ENCODE measurements at places on chromosomes 7 and 10.

- no peak for DNase-seq
Observed at GRCh38 chr7:29995652-29996051, 6.1 kb upstream of the SCRN1 start.

GRCh38 chr7:48742079-48742798 is 182.1 kb upstream of the CDC14C start:
- no peak for DNase-seq

DNA sequence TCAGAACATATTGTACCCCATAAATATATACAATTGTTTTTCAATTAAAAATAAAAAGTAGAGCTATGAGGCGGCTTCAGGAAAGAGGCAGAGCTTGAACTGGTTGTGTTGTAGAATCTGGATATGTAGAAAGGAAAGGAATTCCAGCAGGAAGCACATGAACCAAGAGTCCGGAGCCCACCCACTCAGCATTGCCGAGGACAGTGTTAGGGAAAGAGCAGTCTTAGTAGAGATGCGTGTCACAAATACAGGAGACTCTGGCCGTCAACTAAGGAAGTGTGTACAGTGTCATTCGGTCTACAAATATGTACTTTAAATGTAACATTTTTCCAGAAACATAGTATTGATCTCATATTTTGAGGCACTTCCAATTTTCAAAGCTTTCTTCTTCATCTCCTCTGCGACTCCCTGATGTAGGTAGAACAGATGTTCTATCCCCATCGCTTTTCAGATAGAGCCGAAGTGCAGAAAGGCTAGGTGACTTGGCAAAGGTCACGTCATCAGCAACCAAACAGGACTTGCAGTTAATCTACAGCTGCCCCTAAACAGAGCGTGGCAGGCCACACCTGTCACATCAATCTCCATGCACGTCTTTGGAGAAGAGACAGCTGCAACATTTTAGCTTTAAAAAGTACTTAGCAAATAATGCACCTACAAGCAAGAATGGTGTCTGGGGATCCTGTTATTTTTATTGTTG is 25.3 kb upstream of the GJD4 start:
- DNase-seq = no peak

DNA sequence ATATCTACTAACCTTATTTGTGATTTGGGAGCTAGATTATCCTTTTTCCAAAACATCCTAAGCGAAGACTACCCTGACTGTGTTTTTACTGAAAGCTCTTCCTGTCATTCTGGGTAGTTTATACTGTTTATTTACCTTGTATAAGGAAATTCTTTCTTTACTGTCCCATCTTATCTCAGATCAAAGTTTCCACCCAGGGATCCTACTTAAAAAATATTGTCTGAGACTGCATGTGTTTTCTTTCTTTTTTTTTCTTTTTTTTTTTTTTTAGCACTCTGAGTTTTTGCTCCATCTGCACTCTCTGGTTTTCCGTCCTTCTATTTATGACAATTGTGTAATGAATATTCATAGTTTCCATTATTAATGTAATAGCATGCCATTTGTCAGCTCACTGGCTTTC is 26.5 kb downstream of the CDK14 start:
- no peak for DNase-seq

DNA sequence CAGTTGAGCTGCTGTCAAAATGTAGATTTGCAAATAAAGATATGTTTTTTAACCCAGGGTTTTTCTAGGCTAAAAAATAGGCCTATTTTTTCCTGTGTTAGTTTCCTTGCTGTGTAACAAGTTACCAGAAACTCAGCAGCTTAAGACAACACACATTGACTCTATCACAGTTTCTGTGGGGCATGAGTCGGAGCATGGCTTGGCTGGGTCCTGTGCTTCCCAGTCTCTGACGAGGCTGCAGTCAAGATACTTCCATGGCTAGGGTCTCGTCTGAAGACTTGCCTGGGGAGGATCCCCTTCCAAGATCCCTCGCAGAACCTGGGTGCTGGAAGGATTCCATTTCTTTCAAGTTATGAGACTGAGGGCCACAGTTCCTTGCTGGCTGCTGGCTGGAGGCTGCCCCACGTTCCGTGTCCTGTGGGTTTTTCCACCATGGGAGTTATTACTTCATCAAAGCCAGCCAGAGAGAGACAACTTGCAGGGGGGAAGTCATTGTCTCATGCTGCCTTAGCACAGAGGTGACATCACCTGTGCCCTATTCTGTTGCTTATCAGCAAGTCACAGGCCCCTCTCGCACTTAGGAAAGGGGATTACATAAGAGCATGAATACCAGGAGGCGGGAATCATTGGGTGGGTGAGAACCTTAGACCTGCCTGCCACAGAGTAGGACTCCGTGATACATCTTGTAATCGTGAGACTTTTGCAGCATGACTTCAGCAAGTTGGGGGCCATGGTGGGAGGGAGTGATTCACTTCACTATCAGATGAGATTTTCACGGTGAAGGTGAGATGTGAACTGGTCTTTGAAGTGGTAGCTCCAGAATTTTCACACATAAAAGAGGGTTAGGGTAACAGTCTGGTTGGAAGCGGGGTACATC is 77.9 kb downstream of the CCNY start:
- DNase-seq = peak; percentile 34

DNA sequence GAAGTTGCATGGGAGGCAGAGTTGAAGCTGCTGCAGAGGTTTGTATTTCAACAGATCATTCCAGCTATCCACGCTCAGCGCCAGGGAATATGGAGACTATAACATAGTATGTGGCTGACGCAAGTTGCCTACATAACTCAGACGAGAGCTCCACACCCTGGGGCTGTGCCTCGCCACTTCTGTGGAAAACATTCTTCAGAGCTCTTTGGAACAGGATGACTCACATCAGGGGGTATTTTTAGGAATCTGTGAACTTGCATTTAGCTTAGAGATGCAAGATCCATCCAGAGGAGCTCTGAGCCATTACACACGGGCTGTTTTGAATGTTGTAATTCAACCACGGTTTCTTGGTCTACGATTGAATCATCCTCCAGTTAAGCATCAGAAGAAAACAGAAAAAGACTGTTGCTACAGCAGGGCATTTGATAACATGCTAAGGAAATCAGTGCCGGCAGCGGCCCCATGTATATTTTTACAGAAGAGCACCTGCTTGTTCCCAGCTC is 481.5 kb upstream of the AKR1E2 start:
- peak; percentile 100 for DNase-seq
